ENCODE measurements at places on chromosomes 5 and 9.

GRCh38 chr5:96790961-96791504, 16.7 kb downstream of the ERAP1 start:
- no peak for DNase-seq

DNA sequence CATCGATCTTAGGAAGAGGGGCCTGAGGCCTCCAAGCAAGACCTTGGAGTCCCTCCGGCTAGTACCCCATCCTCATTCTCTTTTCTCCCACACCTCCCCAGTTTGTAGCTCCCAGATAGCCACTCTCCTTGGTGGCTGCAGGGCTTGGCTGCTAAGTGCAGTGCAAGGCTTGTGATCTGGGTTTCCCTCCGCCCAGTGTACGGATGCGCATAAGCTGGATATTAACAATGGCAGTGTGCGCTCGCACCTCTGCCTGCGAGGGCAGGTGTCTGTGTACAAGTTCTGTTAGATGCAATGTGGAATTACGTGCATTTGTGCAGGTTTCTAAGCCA, 71.0 kb upstream of the TBCA start:
- DNase-seq = no peak

- DNase-seq = no peak
Observed at GRCh38 chr9:14271093-14271673, 42.8 kb downstream of the NFIB start.

- DNase-seq = no peak
Observed at GRCh38 chr5:172533399-172534228, 79.3 kb upstream of the SH3PXD2B start.

DNA sequence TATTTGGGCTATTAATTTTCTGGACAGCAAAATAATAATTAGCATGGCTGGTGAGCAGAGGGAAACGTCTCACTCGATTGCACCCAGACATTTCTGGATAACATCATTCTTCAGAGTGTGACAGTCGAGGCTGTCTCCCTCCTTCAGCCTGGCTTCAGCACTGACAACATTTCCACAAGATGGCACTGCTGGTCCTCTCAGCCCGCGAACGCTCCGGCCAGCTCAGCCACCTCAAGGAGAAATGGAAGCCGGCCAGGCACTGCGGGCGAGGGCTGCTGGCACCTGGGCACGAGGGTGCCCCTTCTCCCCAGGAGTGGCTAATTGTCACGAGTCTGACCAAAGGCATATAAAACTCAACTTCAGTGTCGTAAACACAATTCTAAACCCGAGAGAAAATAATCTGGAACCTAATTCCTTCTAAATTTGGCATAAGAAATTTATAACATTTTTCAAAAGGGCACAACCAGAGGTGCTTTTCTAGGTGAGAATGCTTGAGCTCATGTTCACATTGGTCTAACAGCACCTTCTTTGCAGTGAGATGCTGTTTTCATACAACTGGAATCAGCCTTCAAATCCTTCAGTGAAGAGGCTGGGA, 65.9 kb downstream of the DAP start:
- DNase-seq = no peak

DNA sequence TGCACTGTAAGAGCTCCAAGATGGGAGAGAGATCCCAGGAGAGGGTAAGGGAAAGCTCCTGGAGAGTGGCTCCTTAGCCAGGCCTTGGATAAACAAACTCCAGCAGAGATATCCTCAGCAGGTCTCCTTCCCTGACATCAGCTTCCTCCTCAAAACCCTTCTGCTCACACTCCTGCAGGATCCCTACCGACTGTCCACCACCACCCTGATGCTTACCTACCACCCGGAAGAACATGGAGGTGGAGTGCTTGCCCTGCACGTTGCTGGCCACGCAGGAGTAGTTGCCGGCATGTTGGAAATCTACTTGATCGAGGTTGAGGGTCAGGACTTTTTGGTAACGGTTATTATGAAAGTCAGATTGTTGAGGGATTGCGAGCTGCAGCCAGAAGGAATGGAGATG, 9.3 kb downstream of the CSF1R start:
- no peak for DNase-seq

GRCh38 chr5:170315154-170315553, 17.6 kb upstream of the LCP2 start:
- DNase-seq = no peak

GRCh38 chr5:122907276-122907675, 61.9 kb downstream of the SNX24 start:
- DNase-seq = peak; percentile 21

- DNase-seq = peak; percentile 27
Observed at GRCh38 chr5:175254155-175254554, 189.8 kb downstream of the DRD1 start.

DNA sequence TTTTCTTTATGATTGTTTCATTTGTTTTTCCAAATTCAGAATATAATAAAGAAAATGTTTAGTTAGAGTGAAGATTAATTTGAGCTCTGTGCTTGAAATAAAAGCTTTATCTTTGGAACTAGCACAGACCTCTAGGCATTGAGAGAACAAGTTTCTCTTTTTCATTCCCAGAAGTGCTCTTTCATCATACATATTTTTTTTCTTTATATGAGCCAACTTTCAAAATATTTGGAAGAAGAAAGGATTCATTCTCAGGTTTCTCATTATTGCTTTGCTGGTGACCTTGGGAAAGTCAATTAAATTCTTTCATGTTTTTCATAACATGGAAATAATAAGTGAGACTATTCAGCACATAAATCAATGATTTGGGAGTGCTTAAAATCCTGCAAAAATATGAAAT, 16.8 kb downstream of the CTXN3 start:
- DNase-seq = no peak

- no peak for DNase-seq
Observed at GRCh38 chr5:8752595-8752994, 793.3 kb downstream of the SEMA5A start.

- DNase-seq = no peak
Observed at GRCh38 chr9:15187589-15187988, 119.4 kb downstream of the TTC39B start.

GRCh38 chr5:138685193-138685745, 68.0 kb upstream of the CTNNA1 start:
- DNase-seq = no peak

DNA sequence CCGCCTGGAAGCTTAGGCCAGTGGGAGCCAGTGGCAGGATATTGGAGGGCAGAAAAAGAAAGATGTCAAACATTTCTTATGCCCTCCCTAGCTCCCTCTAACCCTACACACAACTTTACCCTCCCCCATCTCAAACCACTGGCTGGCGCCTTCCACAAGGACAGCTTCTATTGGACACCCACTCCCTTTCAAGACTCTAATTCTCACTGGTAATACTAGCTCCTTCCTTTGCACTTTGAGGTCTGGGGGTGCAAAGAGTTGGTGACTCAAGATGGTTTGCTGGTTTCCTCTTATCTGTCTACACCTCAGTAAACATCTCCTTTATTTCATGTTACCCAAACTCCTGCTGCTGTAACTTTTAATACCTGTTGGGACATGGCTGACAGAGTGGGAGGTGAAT, 11.6 kb upstream of the ITGA1 start:
- no peak for DNase-seq

- no peak for DNase-seq
Observed at GRCh38 chr9:110213413-110214044, 5.6 kb upstream of the C9orf152 start.

- DNase-seq = no peak
Observed at GRCh38 chr9:21993893-21994555, at the start of gene CDKN2A. Gene CDKN2A, minus strand, starts transcription at chr9:21994392.

GRCh38 chr9:90325913-90326653, 316.5 kb downstream of the DIRAS2 start:
- no peak for DNase-seq

DNA sequence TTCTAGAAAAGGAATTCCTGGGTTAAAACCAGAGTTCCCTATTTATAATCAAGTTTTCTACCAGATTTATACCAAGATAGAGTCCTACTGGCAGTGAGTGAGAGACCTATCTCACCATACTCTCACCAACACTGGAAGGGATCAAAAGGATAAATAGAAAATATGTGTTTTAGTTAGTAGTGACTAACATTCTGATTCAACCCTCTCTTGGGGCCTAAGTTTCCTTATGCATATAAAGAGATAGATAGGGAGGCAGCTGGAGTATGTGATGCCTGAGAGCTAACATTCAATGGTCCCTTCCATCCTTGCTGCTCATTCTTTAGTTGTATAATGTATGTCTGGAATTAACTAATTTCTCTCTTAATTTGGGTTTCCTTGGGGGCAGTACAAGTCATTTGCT, 32.0 kb downstream of the CKMT2 start:
- DNase-seq = no peak

- no peak for DNase-seq
Observed at GRCh38 chr5:133366438-133366837, 245.9 kb downstream of the FSTL4 start.
